ENCODE measurements at places on chromosomes 1 and 21.

DNA sequence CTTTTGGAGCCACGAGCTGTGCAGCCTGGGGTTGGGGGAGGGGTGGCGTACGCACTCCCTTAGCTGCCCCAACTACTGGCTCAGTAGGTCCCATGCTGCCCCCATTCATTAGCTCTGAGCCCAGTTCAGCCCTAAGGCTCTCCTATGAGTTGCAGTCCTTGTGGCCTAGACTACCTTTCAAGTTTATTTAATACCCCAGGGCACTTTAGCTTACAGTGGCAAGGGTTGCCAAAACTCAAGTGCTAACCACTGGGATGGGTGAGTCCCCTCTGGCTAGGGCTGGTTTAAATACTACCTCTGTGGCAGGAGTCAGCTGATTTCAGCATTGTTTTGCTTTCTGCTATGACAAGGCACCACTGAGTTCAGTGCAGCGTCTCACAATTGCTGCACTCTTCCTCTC, 118.2 kb downstream of the ODF2L start:
- DNase-seq: no peak

DNA sequence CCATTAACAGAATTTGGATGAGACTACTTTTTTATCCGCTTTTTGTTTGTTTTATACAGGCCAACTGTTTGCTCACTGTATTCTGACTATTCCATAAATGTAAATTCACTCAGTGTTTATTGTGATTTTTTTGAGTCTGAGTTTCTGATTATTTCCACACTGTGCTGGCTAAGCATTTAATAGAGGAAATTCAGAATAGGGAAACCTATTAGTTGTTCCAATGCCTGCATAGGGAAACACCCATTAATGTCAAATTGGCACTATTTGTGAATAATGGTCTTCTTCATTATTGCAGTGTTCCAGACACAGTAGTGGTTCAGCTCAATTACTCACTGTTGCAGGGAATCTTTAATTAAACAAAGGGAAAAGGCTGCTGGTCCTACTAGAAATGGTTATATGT, 174.7 kb upstream of the SGIP1 start:
- DNase-seq: no peak

DNA sequence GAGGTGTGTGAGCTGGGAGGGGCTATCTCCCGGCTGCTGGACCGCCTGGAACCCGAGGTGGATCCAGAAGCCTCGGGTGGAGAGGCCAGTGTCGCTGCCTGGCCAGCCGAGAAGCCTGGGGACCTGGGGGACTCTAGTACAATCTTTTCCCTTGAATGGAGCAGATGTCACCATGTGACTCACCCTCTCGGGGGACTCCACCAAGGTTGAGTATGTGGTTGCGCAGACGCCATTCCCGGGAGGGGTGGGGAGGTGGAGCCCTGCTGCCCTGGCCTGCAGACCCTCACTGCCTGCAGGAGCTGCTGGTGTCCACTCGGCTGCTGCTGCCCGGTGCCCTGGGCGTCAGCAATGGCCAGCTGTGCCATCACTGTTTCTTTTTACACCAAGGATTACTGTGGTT, 40.3 kb downstream of the TP73 start:
- no peak for DNase-seq

DNA sequence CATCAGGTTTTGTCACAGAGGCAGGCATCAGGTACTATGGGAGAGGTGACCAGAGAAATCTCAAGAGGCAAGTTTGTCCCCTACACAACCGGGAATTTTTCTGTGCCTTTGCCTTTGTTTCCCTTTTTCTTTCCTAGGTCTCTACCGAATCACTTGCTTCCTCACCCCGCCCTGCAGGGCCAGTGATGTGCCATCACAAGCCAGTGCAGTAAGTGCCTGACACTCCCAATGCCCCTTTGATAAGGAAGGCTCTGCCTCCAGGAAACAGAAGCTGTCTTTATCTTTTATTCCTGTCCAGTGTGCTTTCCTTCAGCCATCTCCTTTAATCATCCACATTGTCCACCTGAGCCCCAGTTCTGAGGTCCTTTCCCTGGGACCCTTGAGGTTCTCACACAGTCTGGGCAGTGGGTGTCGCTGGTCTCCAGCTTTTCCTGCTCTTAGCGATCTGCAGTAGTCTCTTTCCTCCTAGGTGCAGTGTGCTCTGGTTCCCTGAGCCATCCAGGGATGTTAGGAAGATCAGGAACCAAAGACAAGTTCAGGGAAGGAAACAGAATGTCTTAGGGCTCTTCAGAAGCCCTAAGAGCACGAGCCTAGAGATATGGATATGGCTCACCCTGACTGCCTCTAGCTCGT, 36.6 kb downstream of the GJA5 start:
- DNase-seq: no peak

- DNase-seq: no peak
Measured at GRCh38 chr1:5813480-5813879, 178.7 kb downstream of the NPHP4 start.

GRCh38 chr1:56533197-56533596, 46.2 kb downstream of the PLPP3 start:
- DNase-seq: no peak

DNA sequence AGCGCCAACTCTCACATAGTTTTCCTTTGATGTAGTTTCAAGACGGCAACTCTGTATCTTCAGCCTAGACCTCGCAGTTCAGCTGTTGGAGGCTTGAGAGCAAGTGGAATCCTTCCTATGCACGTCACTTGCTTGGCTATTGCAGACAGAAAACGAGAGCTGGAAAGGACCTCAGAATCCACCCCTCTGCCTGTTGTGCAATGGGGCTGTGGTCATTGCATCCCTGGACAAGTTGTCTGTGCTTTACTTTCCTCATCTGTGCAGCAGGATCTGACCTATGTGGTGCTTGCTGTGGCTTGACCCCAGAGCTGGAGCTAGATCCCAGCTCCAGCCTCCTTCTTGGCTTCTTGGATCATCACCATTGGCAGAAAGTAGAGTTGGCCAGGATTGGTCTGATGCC, 50.0 kb upstream of the IGSF21 start:
- DNase-seq: no peak

DNA sequence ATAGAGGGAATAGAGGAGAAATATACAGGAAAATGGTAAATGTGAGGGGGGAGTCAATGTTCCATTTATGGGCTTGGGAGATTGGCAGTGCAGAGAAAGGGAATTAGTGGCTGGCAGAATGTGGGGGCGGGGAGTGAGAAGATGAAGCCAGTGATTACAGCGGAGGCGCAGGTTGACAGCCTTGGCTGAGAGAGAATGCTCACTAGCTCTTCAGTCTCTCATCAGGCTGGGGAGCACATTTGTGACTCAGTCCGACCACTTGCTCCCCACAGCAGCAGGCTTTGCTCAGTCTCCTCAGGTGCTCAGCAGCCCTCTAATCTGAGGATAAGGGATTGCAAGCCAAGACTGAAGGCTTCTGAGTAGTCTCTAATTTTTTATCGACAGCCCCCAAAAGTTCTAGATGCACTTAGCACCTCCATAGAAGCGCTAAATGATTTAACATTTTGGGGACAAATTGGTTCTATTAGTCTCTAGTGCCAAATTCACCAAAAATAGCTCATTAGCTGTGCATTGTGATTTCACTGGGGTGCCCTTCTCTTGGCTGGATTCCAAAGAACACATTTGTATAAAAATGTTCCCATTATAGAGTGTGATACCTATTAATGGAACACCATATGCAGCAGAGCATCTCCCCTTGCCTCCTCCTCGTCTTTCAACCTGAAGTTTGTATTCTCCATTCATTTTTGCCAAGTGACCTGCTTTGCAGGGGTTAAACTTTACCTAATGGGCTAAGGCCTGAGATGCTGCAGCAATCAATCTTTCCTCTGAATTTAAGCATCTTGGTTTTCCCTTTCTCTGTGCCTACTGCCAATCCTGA, 191.8 kb downstream of the ZNF326 start:
- no peak for DNase-seq

- DNase-seq: no peak
Measured at GRCh38 chr1:26119892-26120608, 8.4 kb downstream of the PDIK1L start.

- no peak for DNase-seq
Measured at GRCh38 chr21:44304877-44305293, 5.0 kb downstream of the PFKL start.

DNA sequence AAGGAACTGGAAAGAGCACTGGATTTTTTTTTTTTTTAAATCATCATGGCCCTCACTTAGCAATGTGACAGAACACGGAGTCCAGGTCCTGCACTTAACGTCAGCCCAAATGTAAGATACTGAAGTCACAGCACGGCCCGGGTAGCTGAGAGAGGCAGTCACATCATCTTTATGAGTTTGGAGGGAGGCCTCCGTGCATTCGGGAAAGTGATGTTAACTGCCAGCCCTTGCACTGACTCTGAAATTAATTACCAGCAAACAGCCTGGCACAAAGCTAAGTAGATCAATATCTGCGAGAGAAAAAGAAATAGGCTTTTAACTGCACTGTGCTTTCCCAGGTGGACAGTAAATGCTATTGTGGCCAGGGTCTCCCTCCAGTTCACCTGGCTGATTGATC, 109.5 kb upstream of the ADAR start:
- no peak for DNase-seq

GRCh38 chr1:15799004-15799867, 8.2 kb downstream of the UQCRHL start:
- DNase-seq: no peak

GRCh38 chr21:37665230-37666024, 250.8 kb downstream of the KCNJ6 start:
- DNase-seq: no peak

DNA sequence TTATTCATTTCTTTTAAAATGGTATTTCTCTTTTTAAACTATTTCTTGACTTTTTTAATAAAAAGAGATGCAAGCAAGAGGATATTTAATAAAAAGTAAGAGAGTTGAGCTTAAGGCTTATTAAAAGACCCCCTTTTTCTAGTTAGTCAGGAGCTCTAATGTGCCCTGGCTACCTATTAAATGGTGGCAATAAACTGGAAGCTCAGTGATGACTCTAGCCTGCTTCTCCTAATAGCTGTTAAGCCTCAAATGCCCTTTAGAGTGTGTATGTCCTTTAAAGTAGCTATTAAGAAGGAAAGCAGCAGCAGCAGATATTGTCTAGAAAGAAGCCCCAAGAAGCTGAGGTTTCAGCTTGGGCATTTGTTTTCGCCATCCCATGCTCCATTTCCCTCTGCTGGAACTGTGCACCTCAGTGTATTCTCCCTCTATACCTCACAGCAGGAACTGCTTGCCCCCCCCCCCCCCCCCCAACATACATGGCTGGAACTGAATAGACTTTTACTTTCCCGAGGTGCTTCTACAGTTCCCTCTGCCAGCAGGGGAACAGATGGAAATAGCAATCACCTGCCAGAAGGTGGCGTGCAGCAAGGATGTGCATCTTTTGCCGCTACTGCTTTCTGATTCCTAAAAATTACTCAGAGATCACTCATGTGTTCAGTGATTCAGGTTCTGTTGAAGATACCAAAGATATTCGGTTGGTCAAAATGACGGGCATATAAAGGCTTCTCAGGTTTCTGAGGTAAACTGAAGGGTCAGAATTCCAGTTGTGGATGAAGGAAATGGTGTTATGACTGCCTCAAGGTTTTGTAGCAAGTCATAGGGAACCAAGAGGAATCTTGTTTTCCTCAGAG, 2.5 kb downstream of the RGS4 start:
- DNase-seq: peak; percentile 52

DNA sequence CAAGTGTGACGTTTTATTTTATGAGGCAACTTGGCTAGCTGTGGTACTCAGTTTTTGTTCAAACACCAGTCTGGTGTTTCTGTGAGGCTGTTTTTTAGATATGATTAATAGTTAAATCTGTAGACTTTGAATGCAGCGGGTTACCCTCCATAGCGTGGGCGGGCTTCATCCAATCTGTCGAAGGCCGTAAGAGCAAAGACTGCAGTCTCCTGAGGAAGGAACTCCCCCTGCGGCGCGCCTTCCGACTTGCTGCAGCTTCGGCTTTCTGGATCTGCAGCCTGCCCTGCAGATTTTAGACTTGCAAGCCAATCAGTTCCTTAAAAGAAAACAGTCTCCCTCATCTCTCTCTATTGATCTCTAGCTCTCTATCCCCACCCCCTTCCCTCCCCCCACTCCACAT, 4.2 kb upstream of the ZNF496 start:
- no peak for DNase-seq

GRCh38 chr1:70033266-70033873, 172.0 kb downstream of the LRRC40 start:
- DNase-seq: no peak

DNA sequence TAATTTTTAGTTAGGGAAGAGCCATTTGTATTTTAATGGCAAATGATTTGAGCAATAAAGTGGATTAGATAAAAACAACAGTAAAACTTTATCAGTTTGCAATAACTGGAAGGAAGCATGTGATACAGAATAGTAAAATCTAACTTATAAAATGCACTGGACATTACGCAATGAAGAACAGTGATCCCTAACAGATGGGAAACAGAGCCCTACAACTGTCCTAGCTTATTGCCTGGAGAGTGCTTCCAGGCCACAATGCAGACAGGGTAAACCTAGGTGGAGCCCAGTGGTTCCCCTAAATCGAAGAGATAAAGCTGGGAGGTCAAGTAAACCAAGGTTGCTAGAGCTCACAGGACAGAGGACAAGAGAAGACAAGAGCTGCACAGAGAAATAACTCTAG, 7.0 kb downstream of the OMA1 start:
- DNase-seq: no peak

Data from left hindlimb (tissue), 1 donor.